ENCODE measurements at places on chromosomes 2 and 18.

DNA sequence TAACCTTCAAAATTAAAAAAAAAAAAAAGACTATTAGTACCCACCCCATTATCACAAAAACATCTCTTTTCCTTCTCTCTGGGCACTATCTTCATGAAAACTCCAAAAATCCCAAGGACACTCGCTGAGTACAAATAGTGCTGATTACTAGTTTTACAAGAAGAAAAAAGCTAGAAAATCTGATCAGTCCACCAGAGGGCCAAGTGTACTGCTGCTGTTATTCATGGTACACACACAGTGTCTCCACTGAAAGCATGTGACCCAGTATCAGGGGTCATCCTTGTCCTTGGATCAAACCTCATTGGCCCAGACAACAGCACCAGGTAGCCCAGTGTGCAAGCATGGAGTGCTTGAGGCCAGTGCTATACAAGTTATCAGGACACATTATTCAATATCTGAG, 382.7 kb upstream of the KLHL29 start:
- DNase-seq = peak; percentile 27
- H3K4me3 ChIP-seq = no peak overlapping the region
- no peak overlapping the region for H3K27ac ChIP-seq
- H3K36me3 ChIP-seq = no peaks in the 10 kb centered on the region
- H3K27me3 ChIP-seq = no peaks in the 10 kb centered on the region

- H3K4me1 ChIP-seq = no peaks in the 10 kb centered on the region
- no peak overlapping the region for H3K4me3 ChIP-seq
- no peaks in the 10 kb centered on the region for H3K27me3 ChIP-seq
Observed at GRCh38 chr2:238963161-238963970, 115.5 kb downstream of the TWIST2 start.

- H3K27me3 ChIP-seq = no peaks in the 10 kb centered on the region
- H3K4me1 ChIP-seq = peaks cover 8% of the 10 kb centered on the region
- no peak for DNase-seq
- no peaks in the 10 kb centered on the region for H3K36me3 ChIP-seq
- no peak overlapping the region for H3K27ac ChIP-seq
Observed at GRCh38 chr2:72000110-72000509, 147.6 kb downstream of the CYP26B1 start.

- no peaks in the 10 kb centered on the region for H3K4me1 ChIP-seq
- H3K27me3 ChIP-seq = no peaks in the 10 kb centered on the region
- DNase-seq = no peak
- no peak overlapping the region for H3K27ac ChIP-seq
- no peaks in the 10 kb centered on the region for H3K36me3 ChIP-seq
- no peak overlapping the region for H3K4me3 ChIP-seq
Observed at GRCh38 chr18:50453014-50453680, 78.3 kb downstream of the SKA1 start.

- H3K4me1 ChIP-seq = no peaks in the 10 kb centered on the region
- H3K27me3 ChIP-seq = no peaks in the 10 kb centered on the region
- H3K27ac ChIP-seq = no peak overlapping the region
- no peaks in the 10 kb centered on the region for H3K36me3 ChIP-seq
Observed at GRCh38 chr2:15762449-15762848, 170.8 kb downstream of the DDX1 start.

DNA sequence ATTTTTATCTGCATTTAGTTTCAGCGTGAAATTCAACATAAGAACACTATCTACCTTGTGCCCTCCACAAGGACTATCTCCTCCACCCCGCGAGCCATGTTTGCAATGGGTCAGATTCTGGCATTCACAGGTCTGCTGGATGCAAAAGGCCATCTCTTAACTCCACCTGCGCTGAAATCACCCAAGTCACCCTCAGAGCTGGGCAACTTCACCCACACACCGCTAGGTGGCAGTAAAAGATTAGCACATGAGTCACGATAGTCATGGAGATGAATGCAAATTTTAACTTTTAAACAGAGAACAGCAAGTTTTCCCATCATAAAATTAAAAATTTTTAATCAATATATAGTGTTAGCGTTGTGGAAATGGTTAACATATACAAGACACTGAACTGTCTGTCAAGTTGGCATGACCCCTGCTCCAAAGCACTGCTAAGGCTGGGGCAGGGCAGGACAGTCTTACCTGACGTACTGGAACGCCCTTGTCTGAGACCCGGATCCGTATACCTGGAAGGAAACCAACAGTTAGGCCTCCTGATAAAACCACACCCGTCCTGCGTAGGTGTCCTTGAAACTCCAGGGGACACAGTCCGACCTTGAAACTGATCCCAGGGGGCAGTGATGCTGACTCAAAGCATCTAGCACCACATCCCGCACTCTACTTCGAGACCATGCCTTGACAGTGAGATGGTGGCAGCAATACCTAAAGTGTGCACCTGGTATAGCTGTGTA, 89.6 kb downstream of the UXS1 start:
- peaks cover 54% of the 10 kb centered on the region for H3K36me3 ChIP-seq
- H3K27me3 ChIP-seq = no peaks in the 10 kb centered on the region
- no peak overlapping the region for H3K27ac ChIP-seq
- peak; percentile 41 for DNase-seq

DNA sequence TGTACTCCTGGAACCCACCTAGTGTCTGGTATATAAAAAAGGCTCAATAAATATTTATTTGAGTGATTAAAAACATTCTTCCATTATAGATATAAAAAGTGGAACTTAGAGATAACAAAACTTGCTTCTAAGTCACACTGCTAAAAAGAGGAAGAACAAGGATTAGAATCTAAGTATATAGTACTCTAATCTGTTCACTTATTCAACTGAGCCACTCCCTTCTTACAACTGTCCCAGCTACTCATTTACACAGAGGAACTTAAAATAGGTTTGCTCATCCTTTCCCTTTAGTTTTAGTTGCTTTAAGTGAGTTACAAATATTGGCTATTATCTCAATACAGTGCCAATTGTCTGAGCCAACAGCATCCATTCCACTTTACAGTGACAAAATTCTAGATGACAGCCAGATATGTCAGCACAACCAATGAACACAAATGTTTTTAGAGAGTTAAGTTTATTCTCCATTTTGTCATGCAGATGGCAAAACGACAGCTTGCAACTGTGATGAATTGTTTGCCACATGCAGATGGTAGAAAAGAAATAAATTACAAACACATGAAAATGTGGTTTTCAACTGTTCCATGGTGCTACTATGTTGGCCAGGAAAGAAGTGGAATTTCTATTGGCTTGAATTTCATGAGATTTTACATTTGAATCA, 280.7 kb upstream of the ZC3H15 start:
- H3K36me3 ChIP-seq = no peaks in the 10 kb centered on the region
- H3K4me1 ChIP-seq = no peaks in the 10 kb centered on the region
- H3K27ac ChIP-seq = no peak overlapping the region
- H3K4me3 ChIP-seq = no peak overlapping the region
- H3K27me3 ChIP-seq = no peaks in the 10 kb centered on the region

- H3K27ac ChIP-seq = no peak overlapping the region
- peaks cover 9% of the 10 kb centered on the region for H3K4me1 ChIP-seq
- no peak for DNase-seq
- H3K4me3 ChIP-seq = no peak overlapping the region
- no peaks in the 10 kb centered on the region for H3K36me3 ChIP-seq
Observed at GRCh38 chr18:5975111-5976002, 80.0 kb upstream of the TMEM200C start.

- H3K36me3 ChIP-seq = peaks cover 45% of the 10 kb centered on the region
- H3K4me3 ChIP-seq = no peak overlapping the region
- DNase-seq = no peak
Observed at GRCh38 chr18:49961271-49961670, 147.9 kb upstream of the ACAA2 start.

DNA sequence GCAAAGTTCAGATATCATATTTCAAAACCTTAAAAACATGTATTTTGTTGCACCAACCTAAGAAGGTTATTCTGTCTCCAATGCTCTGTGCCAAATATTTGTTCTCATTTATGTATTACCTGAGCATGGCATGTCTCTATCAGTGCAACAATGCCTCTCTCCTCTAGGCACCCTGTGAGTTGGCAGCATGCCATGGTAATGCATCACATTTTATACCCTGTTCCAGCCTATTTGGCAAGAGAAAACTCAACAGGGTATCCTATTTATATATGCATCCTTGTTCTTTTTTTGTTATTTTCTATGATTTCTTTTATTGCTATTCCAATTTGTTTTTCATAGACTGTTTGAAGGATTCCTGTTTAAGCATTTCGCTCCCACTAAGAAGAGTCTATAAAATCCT, 126.3 kb upstream of the NRXN1 start:
- H3K4me1 ChIP-seq = no peaks in the 10 kb centered on the region
- H3K27me3 ChIP-seq = no peaks in the 10 kb centered on the region
- no peak overlapping the region for H3K4me3 ChIP-seq
- no peak for DNase-seq

All from large intestine (tissue), 12 donors.